Mucosa of descending colon (tissue), 3 donors: ENCODE measurements at places on chromosomes 6 and 20.

GRCh38 chr6:4879741-4880275 lies 103.6 kb downstream of the CDYL start:
- peak; percentile 41 for DNase-seq

DNA sequence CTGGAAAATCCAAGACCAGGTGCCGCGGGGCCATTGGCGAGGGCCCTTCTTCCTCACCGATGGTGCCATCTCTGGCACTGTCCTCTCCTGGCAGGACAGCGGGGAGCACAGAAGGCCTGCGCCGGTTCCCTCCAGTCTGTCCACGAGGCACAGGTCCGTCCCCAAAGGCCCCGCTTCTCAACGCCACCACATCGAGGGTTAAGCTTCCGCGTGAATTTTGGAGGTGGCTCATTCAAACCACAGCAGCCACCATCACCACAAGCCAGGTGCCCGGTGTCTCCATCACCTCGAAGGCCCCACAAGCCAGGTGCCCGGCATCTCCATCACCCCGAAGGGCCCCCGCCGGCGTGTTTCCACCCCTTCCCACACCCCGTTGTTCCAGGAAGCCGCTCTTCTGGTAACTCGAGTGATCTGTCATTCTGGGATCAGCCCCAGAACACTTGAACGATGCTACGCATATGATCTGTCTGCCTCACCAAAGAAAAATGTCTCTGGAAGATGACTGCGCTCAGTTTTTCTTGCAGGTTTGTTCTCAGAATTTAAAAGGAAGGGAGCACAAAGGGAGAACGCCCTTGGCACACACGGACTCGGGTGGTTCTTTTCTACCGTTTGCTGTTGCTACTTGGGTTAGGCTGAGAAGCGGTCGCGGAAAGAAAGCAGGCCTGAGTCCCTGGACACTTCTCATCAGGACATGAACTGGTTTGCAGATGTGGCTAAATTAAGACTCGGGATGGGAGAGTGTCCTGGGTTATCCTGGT lies 9.9 kb upstream of the KIF25 start:
- no peak for DNase-seq

- DNase-seq, result no peak
These were observed 67.1 kb upstream of the ZNFX1 start for GRCh38 chr20:49344975-49345374.

GRCh38 chr20:13858871-13859270 lies 74.0 kb downstream of the NDUFAF5 start:
- no peak for DNase-seq

DNA sequence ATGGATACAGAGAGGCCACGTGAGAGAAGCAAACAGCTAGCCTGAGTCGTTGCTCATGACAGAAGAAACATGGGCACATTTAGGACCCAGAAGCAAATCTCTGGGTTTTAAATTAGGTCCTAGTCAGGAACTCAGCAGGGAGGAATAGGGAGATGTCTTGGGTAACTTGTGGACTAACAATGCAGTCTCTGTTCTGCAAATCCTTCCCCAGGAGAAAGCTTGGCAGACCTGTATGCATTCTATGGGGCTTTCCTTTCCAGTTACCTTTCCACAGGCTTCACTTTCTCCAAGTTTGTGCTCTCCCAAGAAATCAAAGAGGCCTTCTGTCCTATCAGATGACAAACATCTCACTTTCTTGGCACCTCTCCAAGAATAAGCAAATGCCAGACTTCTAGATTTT lies 47.2 kb upstream of the PLCB4 start:
- no peak for DNase-seq

DNA sequence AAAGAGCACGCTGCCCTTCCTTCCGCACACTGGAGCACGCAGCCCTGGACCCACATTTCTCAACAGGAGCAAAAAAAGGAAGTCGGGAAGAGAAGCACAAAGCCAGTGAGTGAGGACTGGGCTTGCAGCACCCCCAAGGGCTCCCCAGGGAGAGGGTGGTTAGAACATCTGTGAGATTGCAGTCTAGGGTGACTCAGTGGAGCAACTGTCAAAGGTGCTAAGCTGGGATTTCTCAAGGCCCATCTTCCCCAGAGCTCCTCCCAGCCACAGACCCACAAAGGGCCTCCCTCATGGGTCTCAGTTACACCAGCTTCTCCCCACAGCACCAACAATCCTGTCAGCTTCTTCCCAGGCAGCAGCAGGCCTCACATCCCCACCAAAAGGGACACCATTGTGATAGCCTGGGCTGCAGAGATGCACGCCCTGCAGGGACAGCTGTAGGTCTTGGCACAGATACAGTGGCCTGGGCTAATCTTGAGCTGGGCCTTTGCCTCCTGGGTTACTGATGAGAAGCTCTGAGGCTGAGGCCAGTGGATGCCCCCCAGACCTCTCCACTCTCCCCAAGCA lies 39.6 kb upstream of the CD93 start:
- DNase-seq, result peak; percentile 68

GRCh38 chr6:13166916-13167315 lies 161.4 kb downstream of the TBC1D7 start:
- no peak for DNase-seq
